Aortic smooth muscle cell (primary cell): ENCODE measurements at places on chromosomes 5 and 9. TPM values are rescaled to one million over a fixed set of nuclear protein-coding genes. Genes with fewer than 3 reads are reported as not detected.

The PCDHGA10 gene
- 5.3 and 7.5 TPM in 2 replicates for total RNA-seq

The AHRR gene
- 24.2 and 28.8 TPM in 2 replicates for total RNA-seq

The PCDHB5 gene
- total RNA-seq, result 1.4 and 1.8 TPM in 2 replicates

The ADGRV1 gene
- 0.13 and 0.19 TPM in 2 replicates for total RNA-seq

The KIF4B gene
- total RNA-seq, result under 0.01 TPM in 1 of 2 replicates, not detected in the other

The PCDHA9 gene
- total RNA-seq, result under 0.01 and 0.06 TPM in 2 replicates

The SPATA31D4 gene
- total RNA-seq, result not detected in 2 replicates

The FOXD4L5 gene
- under 0.01 and 0.06 TPM in 2 replicates for total RNA-seq

The TXNDC8 gene
- not detected in 2 replicates for total RNA-seq

The CNTFR gene
- not detected in 2 replicates for total RNA-seq

The SLC25A2 gene
- 0.13 and 0.31 TPM in 2 replicates for total RNA-seq

The GABRA1 gene
- under 0.01 TPM in 2 replicates for total RNA-seq

The C9orf50 gene
- 0.13 and 0.19 TPM in 2 replicates for total RNA-seq

The ICE1 gene
- total RNA-seq, result 19.3 and 21.9 TPM in 2 replicates

The SLC36A1 gene
- total RNA-seq, result 7.0 and 8.1 TPM in 2 replicates

The FRMPD1 gene
- not detected in 2 replicates for total RNA-seq

The FGF10 gene
- 0.19 and 3.0 TPM in 2 replicates for total RNA-seq

The MLANA gene
- total RNA-seq, result not detected in 2 replicates

The NR5A1 gene
- not detected in 2 replicates for total RNA-seq

The HAPLN1 gene
- 29.7 and 50.7 TPM in 2 replicates for total RNA-seq

The RORB gene
- 11.6 and 13.0 TPM in 2 replicates for total RNA-seq

The SPINK7 gene
- total RNA-seq, result not detected in 2 replicates

The TNPO1 gene
- 311 and 359 TPM in 2 replicates for total RNA-seq
